ENCODE measurements at places on chromosomes 6 and 20.

- no peak for DNase-seq
Observed at GRCh38 chr6:6870921-6871320, 236.8 kb upstream of the RREB1 start.

DNA sequence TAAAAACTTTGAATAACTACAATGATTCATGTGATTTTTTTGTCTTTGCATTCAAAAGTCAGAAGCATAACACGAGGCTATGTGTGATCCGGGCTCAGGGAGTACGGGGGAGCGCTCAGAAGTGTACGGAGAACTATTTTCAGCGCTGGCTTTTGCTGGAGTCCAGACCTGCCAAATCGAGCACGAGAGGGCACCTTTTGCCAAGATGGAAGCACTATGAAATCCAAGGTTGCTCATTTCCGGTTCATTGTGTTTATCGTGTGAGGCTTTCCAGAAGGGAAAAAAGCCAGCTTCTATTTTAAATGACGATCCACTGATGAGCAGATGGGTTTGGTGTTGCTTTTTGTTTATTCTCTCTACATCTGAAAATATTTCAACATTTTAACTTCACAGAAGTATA lies 11.3 kb downstream of the RAMACL start:
- no peak for DNase-seq

- no peak for DNase-seq
Observed at GRCh38 chr6:26250698-26251044, 114.3 kb upstream of the BTN3A2 start.

GRCh38 chr20:5356941-5357340 lies 40.2 kb upstream of the PROKR2 start:
- DNase-seq: no peak

DNA sequence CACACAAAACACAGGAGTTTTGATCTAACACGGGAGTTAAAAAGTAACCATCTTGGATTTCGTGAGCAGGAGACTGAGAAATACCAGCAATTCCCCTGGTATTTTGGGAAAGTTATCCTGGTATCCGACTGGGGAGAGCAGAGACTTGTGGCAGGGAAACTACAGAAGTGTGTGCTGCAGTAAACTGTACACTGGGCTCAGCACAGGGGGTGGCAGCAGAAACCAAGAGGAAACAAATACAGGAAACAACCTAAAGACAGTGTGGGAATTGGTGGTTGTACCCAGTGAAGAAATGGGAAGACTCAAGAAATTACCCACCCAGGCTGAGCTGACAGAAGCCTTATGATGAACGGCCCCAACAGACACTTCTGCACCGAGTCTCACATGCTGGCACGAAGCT lies 109.8 kb downstream of the CHD6 start:
- DNase-seq: no peak

GRCh38 chr6:116265041-116265829 lies 11.4 kb upstream of the TSPYL4 start:
- no peak for DNase-seq
